Activated CD4-positive, alpha-beta T cell treated with anti-CD3 and anti-CD28 coated beads, Interleukin-2, amount 10 ng/mL, durations not matched to agents 7 days and 5 days (primary cell): ENCODE measurements at places on chromosomes 1 and 21.

DNA sequence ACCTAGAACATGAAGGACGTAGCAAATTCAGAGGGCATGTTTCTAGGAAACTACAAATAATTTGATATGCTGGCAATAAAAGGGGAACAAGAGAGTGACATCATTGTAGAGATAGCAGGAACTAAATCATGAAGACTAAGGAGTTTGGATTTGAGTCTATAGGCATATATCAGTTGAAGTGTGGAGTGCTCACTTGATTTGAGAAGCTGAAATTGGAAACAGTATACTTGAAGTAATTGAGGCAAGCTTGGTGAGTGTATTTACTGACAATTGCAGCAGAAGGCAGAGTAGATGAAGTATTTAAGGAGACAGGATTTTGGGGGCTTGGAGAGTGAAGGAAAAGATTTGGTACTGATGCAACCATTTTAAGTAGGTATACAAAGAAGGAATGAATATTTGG lies 6.4 kb upstream of the TMCO2 start:
- DNase-seq: no peak

GRCh38 chr1:118589238-118589846 lies 398.8 kb downstream of the TBX15 start:
- DNase-seq: no peak

DNA sequence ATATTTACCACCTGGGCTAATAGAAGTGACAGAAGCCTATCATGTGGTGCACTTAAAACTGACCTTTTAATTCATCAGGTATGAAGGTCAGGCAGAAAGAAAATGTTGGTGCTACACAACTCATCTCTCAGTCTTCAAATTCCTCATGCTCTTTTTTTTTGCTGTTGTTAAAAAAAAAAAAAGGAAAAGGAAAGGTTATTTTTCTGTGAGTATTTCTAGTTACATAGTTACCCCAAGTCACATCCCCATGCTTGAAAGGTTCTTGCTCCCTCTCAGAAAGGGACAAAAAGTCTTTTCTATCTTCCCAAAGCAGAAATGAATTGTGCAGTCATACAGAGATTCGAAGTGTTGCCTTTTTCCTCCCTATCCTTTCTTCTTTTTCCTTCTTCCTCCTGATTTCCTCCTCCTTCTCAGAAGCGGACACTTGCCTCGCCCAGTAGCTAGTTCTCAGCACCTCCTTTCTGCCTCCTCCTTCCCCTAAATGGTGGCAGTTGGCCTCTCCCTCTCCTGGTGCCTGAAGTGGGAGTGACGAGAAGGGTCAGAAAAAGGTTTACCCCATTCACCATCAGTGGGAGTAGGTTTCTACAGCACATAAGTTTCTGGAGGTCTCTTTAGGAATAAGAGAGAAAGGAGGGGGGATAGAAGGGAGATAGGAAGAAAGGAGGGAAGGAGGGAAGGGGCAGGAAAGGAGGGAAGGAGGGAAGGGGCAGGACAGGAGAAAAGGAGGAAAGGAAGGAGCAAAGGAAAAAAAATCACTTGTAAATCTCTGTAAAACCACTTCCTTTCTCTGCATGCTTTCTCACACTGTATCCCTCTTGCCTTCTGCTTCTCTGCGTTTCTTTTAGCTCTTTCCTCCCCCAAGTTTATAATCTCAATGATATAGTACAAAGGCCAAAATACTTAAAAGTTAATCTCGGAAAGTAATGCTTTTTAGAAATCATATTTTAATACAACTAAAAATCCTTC lies 20.4 kb upstream of the C1orf105 start:
- no peak for DNase-seq

- DNase-seq: no peak
Observed at GRCh38 chr1:42956739-42957138, 1.9 kb downstream of the SLC2A1 start.

GRCh38 chr21:33984021-33984481 lies 68.4 kb upstream of the ATP5PO start:
- no peak for DNase-seq

- no peak for DNase-seq
Observed at GRCh38 chr1:218996362-218996761, 177.3 kb upstream of the LYPLAL1 start.

GRCh38 chr1:193538680-193539079 lies 352.3 kb upstream of the B3GALT2 start:
- no peak for DNase-seq

- no peak for DNase-seq
Observed at GRCh38 chr1:170791941-170792340, 128.0 kb downstream of the PRRX1 start.

GRCh38 chr21:31553926-31554325 lies 105.6 kb upstream of the SOD1 start:
- no peak for DNase-seq
